ENCODE measurements at places on chromosomes 5 and 9.

GRCh38 chr5:167602067-167602466, 689.4 kb upstream of the WWC1 start:
- DNase-seq, result no peak

GRCh38 chr5:149172261-149172660, 31.0 kb downstream of the ABLIM3 start:
- DNase-seq, result no peak

GRCh38 chr5:108372369-108372768, 9.5 kb downstream of the FBXL17 start:
- no peak for DNase-seq

DNA sequence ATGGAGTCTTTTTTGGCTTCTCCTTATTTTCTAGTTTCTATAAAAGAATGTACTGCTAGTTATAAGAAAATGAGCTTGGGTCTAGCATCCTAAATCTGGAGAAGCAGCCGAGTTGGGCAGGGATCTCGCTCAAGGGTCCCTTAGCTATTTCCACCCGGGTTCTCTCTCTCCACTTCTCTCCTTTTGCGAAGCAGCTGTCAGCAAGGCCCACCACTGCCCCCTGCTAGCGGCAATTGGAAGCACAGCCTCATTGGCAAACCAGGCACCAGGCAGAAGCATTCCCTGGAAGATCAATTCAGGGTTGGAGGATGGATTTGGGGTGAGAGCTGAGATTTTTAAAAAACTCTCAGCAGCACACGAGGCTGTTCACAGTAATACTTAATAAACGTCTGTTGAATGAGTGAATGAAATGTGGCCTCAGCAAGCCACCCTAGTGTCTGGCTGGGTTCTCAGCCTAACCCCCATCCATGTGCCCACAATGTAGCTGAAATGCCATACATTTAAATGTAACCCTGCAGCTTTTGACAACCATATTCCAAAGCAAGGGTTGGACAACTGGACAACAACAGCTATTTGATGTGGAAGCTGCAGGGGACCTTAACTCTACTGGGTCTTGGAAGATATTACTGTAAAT, 34.6 kb upstream of the TNIP1 start:
- no peak for DNase-seq

DNA sequence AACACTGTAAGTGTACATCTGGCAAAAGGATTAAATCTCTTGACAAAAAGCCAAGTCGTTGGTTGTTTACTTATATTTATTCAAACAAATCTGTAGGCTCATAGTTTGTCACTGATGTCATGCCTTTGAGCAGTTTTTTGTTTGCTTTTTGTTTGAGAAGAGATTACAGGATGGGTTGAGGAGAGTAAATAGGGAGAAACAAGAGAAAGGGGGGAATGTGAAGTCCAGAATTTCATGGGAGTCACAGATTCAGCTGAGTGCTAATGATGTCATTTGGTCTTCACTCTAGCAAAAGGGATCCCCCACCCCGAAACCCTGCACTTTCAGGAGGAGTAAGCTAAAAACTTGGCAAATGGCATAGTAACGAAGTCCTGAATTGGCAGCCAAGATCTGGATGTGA, 337.4 kb downstream of the GLIS3 start:
- DNase-seq, result no peak

DNA sequence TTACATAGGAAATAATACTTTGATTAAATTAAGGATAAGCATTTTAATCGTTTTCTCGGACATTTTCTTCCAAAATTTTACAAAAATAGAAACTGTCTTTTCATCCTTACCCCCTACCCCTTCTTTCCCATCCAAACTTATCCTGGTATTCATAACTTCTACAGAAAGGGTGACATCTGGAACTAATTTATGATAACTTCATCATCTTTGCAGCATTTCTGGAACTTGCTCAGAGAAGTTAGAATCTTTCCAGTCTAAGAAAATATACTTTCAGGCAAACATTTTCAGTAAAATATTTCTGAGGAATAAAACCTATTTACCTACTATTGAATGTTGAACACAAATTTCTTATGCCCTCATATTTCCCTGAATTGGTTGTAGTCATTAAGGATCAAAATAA, 309.0 kb downstream of the MAN2A1 start:
- DNase-seq, result no peak

- DNase-seq, result no peak
These were observed 44.3 kb downstream of the NUP214 start for GRCh38 chr9:131169563-131170240.

GRCh38 chr5:77816686-77817085, 40.5 kb upstream of the TBCA start:
- no peak for DNase-seq

DNA sequence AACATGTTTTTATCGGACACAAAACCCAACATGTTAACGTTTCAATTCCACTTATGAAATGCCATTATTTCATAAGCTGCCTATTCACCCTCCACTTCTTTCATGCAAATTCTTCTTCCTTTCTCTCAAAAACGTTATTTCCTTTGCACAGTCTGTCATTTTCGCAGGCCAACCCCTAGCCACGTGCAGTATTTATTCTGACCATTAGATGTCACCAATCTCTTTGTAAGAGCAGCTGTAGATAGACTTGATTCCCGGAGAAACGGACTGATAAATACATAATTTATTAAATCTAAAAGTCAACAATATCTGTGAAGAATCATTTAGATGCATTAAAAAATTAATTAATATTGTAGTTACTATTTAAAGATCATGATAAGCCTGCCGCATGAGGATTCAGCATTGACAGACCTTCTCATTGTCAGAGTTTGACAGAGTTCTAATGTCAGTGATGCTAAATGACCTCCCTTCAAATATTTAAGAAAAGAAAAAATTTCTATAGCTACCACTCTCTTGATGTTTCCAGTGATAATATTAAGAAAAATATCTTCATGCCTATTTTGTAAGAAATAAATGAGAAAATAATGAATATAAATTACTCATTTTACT, 933.6 kb downstream of the CDH12 start:
- DNase-seq, result peak; percentile 79

- no peak for DNase-seq
These were observed 60.9 kb downstream of the YTHDC2 start for GRCh38 chr5:113574417-113574816.

DNA sequence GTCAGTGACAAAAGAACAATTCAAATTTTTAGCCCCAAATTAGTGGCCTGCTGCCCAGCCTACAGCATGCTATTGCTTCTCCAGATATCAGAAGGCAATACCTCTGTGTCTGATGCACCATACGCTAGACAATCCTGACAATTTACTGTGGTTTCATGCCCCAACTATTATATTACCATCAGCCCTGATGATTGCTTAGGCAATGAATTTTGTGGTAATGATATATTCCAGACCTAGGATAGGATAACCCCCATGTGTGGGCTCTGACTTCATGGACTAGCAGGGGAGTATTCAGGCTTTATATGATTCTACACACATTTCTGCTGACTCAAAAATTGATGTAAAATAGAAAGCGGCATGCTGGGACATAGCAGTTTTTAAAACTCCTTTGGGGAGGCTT, 168.7 kb upstream of the FST start:
- DNase-seq, result no peak

- no peak for DNase-seq
These were observed 168.9 kb upstream of the PUM3 start for GRCh38 chr9:3012842-3013241.

DNA sequence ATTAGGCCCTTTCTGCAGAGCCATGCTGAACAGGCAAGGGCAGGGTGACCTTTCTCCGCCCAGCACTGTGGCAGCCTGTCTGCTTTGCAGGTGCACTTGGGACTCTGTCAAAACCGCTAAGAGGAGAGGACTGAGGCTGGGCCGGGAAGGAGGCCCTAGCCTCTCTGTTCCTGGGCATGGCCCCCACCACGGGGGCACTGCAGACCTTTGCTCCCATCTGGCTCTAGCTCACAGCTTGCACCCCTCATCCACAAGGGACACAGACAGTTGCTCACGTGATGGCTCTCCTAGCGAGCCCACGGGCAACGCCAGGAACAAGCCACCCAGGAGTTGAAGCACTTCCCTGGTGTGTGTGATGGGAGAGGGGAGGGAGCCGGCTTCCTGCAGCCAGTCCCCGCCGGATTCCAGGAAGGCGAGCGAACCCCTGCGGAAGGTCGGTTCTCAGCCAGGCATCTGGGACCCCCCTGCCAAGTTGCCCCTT, 43.0 kb upstream of the FCN1 start:
- DNase-seq, result no peak

- DNase-seq, result no peak
These were observed 15.1 kb downstream of the SYK start for GRCh38 chr9:90816690-90817089.

GRCh38 chr9:88197781-88198340, 59.6 kb upstream of the SPATA31C2 start:
- DNase-seq, result peak; percentile 90

GRCh38 chr9:137619240-137620047, 639 bp downstream of the EHMT1 start:
- no peak for DNase-seq

All from SK-N-MC (cell line).